ENCODE measurements at places on chromosomes 13 and 19.

- DNase-seq = no peak
Observed at GRCh38 chr19:17109962-17110598, 34.5 kb downstream of the MYO9B start.

GRCh38 chr13:35785576-35786303 is 309.3 kb upstream of the MAB21L1 start:
- no peak for DNase-seq

- DNase-seq = no peak
Observed at GRCh38 chr13:38879278-38879677, 111.4 kb downstream of the STOML3 start.

DNA sequence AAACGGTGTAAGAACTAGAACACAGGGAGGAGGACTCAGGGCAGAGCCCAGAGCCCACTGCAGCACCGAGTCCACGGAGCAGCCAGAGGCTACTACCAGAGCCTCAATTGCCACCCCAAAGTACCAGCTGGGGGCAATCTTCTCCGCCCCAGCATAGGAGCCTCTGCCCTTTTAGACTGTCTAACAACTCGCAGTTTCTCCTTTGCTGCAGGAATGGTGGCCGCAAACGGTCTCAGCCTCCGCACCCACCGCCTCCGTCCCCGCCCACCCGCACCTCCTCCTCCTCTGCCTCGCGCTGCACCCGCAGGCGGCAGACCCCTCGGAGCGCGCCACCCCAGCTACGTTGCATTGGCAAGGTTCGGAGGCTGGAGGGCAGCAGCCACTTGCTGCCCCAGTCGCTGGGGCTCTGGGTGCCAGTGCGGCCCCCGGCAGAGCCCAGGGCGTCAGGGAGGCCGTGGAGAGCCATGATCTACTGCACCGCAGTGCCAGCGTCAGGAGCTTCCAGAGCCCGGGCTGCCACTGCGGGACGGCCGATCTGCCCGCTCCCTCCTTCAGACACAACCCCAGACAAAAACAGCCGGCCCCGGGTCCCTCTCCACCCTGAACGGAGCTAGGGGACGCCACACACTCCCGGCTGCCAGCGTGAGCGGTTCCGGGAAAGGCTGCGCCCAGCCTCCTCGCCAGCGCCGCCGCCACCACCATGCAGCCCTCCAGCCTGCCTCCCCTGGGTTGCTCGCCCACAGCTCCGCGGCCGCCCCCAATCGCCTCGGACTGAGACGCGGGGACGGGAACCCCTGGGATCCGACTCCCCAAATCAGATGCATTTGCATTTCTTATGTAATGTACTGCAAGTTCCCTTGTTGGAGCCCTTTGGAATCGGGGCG is 1.8 kb downstream of the FGF14 start:
- no peak for DNase-seq
